ENCODE measurements at places on chromosomes 6 and 20.
A peak's percentile ranks its signal among the peaks of the same experiment; 100 is the strongest.

- no peak for DNase-seq
Observed at GRCh38 chr6:3190056-3190455, 32.7 kb upstream of the TUBB2A start.

DNA sequence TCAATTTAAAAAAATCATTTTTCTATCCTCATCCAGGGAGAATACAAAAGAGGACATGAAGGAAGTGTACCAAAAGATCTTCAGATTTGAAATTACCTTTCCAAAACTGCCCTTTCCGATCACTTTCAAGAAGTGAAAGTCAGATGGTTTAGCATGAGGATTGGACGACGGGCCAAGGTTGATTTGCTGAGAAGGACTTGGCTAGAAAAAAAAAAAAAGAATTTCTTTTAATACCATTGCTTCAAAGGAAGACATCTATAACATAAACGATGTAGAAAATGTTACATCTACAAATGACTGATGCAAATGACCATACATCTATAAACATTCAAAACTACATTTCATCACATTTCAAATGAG, 120.9 kb upstream of the SLC2A12 start:
- DNase-seq: no peak

DNA sequence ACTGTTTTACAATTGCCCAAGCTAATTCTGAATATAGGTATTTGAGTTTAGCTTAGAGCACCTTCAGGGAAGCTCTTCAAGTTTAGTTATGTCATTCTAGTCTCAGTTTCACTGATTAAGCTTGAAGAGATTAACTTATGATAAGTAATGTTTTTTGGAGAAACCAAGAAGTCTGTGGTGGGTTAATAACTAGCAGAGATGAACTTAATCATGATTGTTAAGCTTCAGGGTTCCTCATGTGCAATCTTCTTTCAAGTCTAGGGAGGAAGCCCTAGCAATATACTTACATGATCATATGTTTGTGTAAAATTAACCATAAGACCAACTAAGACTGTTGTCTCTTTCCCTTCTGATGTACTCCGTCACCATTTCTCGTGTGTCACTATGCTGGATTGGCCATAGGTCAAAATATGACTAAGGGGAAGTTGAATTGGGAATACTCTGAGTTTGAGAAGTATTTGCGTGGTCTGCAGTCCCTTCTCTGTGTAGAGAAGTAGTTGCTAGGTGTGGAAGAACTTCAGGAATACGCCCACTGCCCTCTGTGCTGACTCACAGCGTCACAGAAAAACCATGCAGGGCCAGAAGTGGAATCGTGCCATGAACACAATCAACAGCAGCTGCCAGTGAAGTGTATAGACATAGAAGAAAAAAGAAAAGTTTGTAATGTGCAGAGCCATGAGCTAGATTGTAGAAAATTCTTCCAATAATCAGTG, 88.3 kb downstream of the SH3BGRL2 start:
- no peak for DNase-seq

DNA sequence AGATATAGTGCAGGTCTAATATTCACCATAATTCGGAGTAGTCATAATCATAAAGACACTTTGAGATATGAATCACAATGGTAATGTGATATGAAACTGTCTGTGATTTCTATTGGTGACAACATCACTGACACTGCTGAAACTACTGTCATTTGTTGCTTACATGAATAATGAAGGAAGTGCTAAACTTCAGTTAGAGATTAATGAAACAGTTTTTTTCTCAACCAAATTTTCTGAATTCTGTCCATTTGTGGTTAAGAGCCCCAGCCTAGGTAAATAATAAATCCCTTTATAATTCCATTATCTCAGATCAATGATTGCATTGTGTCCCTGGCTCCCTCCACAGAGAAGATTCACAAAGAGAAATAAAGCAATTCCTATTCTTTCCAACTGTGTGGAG, 122.6 kb downstream of the HIVEP2 start:
- DNase-seq: no peak

DNA sequence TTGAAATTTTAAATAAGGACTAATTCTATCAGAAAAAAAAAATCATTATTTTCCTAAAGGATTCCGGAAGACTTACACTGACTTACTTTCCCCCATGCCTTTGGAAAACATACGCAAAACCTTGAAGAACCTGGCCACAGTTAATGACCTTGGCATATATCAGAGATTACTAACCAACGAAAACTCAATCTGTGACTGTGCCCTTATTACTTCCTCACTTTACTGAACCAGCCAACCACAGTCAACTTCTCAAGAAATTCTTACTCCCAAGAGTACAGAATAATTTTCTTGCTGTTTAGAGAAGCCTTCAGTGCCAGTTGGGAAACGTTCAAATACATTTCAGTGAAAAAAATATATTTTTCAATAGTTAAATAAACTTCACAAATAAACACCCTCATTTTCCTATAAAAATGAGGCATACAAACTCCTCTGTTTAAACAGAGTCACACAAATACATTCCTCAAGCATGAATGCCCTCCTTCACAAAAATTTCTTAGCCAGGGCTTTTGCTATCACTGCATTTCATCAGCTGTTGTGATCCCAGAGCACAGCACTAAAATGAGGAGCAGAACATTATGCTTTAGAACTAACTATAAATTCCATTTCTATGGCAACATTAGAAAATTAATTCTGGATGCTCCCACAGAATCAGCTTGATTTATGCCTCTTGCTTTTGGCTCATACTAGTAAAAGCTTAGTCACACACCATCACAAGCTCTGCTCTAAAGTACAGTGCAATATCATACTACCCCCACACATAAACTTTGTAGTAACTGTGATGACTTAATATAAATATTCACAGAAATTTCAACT, 117.6 kb downstream of the DST start:
- no peak for DNase-seq

- no peak for DNase-seq
Observed at GRCh38 chr6:39494998-39495397, 172.5 kb upstream of the KCNK16 start.

- DNase-seq: peak; percentile 98
Observed at GRCh38 chr6:136289579-136290409, at the start of gene BCLAF1. Gene BCLAF1, minus strand, starts transcription at chr6:136289846. Its CDS starts 9,980 bp downstream, at chr6:136279866.

DNA sequence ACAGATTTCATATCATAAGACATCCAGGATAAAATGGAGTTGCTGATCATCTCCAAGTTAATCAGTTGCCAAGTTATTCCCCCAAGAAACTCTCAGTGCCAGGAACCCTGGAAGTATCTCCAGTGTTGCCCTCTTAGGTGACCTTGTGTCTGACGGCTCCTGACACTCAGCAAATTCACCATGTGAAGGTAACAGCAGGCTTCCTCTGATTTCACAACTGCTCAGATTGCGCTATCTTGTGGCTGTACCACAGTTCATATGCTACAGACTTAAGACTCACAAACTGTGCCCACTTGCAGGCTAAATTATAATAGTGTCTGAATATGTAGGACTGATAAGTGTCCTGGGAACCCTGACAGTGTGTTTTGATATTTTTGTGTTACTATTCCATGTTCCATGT, 186.6 kb upstream of the OPRM1 start:
- DNase-seq: no peak

- no peak for DNase-seq
Observed at GRCh38 chr6:26420688-26421171, 18.7 kb downstream of the BTN3A1 start.

DNA sequence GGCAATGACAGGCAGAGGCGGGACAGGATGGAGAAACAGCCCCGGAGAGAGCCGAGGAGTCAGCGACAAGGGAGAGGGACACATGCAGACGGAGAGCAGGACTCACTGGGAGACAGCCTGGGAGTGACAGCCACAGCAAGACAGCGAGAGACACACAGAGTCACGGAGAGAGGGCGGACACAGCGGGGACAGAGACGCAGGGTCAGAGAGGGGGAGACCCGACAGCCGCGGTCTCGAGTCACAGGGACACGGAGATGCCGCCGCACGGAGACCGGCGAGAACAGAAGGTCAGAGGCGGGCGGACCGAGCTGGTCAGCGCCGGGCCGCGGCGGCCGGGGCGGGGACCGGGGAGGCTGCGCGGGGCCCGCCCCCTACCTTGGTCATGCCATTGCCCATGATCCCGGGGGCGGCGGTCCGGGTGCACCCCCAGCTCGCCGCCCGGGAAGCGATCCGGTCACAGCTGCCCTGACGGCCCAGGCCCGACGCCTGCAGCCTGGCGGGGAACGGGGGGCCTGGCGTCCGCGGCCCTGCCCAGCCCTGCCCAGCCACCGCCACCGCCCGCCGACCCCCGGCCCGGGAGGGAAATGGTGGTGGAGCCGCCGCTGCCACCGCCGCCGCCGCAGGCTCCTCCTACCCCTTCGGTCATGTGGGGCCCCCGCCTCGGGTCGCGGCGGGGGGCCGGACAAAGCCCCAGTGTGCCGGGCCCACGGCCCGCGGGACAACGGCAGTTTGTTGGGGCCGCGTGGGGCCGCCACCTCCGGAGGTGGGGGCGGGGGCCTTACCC, at the start of the genes DUSP15 and TTLL9:
TSS of gene DUSP15 (minus strand) at position 586 of the 784 bp plus-strand sequence. CDS start at position 396, 190 bp downstream.
TSS of gene TTLL9 (plus strand) at position 693 of the 784 bp plus-strand sequence. CDS start 493 bp downstream, outside the sequence.
- DNase-seq: peak; percentile 83

- DNase-seq: peak; percentile 57
Observed at GRCh38 chr6:110329714-110330436, 28.3 kb downstream of the METTL24 start.

- peak; percentile 62 for DNase-seq
Observed at GRCh38 chr6:73375216-73375615, 5.5 kb upstream of the OOEP start.

- no peak for DNase-seq
Observed at GRCh38 chr6:86629123-86629522, 308.2 kb upstream of the HTR1E start.

DNA sequence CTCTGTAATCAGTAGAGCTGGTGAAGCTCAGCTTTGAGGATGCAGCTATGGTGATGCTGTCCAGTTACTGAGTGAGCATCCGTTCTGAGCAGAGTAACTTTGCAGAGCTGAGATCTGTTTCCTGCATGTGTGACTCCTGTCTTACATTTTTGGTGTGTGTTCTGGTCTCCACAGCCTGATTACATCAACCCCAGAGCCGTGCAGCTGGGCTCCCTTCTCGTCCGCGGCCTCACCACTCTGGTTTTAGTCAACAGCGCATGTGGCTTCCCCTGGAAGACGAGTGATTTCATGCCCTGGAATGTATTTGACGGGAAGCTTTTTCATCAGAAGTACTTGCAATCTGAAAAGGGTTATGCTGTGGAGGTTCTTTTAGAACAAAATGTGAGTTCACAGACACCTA, 81.6 kb downstream of the FAM120B start:
- DNase-seq: no peak

GRCh38 chr6:22529866-22530265, 39.5 kb upstream of the HDGFL1 start:
- no peak for DNase-seq

DNA sequence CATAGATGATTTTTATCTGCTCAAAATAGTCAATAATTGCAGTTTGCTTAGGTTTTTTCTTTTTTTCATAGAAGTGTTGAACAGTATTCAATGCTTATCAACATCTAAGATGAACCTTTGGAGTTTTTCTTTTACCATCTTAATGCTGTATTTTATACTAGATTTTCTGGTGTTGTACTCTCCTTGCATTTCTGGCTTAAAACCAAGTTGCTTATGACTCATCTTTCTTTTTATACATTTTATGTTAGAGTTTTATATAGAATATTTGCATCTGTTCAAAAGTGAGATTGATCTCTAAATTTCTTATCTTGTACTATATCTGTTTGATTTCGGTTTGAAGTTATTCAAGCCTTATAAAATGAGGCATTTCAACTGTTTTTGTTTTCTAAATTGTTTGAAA, 232.5 kb downstream of the RFPL4B start:
- DNase-seq: no peak

GRCh38 chr6:151181706-151182363, 57.9 kb upstream of the AKAP12 start:
- no peak for DNase-seq

GRCh38 chr6:11384531-11385309, 152.3 kb upstream of the NEDD9 start:
- DNase-seq: no peak

DNA sequence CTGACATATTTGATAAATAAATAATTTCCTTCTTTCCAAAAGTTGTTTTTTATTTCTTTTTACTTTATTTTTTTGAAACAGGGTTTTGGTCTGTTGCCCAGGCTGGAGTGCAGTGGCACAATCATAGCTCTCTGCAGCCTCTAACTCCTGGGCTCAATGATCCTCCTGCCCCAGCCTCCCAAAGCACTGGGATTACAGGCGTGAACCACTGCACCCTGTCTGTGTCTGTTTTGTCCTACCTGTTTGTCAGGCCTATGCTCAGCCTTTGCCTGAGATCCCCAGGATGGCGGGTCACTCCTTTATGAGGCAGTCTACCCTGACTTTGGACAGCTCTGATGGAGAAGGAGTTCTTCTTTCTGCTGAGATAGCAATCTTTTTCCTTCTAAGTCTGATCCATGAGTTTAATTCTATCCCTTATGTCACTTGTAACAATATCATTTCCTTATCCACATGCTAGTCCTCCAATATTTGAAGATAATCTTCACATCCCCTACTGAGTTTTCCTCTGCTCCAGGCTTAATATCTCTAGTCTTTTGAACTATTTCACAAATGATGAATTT, 14.4 kb upstream of the SLC16A10 start:
- no peak for DNase-seq
